Stimulated activated naive CD8-positive, alpha-beta T cell treated with anti-CD3 and anti-CD28 coated beads, Interleukin-15, Interleukin-2, amounts not matched to agents 100 U/mL and 50 U/mL, for 24 hours (primary cell): ENCODE measurements at places on chromosomes 3 and 15.

DNA sequence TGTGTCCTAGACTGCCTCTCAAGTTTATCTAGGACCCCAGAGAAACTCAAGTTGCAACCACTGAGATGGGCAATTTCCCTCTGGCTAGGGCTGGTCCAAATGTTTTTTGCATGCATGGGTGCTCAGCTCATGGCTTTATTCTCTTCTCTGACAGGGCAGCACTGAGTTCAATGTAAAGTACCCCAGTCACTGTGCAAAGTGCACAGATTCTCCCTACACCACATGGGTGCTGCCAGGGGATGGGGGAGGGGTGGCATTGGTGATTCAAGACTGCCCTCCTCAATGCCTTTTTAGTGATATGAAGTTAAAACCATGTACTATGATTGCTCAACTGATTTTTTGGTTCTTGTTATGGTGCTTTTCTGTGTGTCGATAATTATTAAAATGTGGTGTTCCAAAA, 14.8 kb upstream of the RAD51 start:
- DNase-seq: no peak

DNA sequence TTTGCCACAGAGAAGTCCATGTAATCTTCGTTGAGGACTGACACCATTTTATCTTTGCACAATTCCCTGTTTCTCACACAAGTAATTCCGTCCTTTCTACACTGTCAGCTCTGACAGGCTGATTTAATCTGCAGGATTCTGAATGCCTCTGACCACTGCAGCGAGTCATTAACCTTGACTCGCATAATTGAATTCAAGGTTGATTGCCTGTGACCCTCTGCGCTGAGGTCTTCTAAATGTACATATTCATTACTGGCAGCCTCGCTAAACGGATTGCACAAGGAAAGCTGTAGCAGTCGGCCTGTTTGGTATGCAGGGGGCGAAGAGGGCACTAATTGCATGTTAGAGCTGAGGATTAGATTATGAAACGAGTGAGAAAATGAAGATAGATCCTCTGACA, 147.8 kb downstream of the SHOX2 start:
- DNase-seq: no peak

DNA sequence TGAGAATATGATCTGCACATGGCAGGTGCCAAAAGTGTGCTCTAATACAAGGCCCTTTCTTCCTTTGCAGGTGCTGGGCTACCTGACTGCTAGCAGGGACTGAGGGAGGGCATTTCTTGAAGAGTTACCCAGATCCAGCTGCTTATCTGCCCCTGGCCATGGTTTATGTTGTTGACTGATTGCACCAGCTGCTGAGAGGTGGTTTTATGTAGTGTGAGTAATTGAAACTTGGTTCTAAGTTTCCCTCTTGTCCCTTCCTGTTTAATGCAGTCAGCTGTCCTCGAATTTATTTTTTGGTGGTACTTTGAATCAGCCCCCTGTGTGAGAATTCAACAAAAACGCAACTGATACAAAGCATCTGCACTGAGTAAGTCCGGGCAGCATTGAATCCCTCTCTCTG, 288.3 kb upstream of the C2CD4B start:
- no peak for DNase-seq

DNA sequence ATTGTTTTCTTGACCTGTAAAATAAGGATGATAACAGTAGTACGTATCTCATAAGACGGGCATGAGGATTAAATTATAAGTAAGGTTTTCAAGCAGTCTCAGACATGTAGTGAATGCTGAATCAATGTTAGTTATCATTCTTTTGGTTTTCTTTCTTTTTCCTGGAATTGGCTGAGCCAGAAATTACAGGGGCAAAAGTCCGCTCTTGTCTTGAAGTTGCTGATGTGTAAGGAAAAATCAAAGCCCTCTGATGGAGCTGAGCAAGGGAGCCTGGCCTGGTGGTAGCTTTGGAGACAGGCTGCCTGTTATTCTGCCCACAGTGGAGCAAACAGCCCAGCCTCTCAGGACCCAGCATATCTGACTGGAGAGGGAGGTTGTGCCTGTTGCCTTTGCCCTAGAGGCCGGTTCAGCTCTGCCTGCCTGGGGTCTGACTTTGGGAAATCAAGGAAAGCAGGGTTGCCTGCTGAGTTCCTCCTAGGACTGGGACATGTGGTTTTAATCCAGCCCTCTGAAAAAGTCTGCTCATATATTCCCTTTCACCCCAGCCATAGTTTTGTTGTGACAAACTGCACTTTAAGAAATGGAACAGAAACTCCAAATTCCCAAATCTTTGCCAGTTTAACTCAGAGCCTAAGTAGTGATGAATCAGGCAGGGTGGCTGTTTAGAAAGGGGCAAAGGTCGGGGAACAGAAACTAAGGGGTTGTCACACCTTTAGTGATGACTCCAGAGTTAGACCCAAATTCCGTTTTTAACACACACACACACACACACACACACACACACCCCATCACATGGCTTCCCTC, 40.1 kb downstream of the GASK1A start:
- DNase-seq: no peak

- no peak for DNase-seq
Observed at GRCh38 chr3:105728771-105729312, 140.0 kb downstream of the CBLB start.

DNA sequence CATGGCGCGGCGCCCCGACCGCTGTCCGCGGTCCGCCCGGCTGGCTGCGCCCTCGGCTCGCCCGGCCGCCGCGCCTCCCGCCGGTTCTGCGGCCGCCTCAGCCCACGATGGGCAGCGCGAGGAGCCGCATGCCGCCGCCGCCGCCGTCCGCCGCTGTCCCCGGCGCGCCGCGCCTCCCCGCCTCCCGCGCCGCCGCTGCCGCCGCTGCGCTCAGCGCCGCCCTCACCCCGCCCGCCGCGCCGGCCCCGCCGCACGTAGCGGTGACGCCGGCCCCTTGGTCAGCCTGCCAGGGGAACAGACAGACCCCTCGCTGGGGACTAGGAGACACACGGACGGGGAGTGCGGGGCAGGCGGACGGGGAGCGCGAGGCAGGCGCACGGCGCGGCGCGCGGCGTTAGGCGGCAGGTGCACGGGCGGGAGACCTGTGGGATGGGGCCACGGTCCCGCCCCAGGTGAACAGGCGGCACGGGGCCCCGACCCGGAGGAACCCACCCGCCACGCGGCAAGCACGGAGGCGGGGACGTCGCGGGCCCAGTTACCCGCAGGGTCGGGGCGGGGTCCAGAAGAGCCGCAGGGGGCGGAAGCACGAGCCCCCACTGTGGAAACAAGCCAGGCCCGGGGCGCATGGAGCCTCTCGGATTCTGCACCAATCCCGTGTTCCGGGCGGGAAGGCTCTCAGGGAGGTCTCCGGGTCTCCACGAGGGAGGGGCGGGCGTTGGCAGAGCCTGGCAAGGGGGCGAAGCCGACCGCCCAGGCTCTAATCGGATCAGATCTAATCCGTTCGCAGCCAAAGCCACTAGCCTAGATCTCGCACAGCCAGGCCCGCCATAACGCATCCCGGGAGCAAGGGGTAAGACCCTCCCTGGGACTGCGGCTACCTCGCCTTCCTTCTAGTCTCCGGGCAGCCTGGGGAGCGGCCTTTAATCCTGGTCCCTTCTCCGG, at the start of gene CSPG5:
Gene CSPG5, minus strand, starts transcription at position 175 of the 942 bp plus-strand sequence. Its CDS starts 172 bp downstream, at position 3.
- peak; percentile 44 for DNase-seq

- DNase-seq: no peak
Observed at GRCh38 chr3:194482196-194482593, 4.6 kb downstream of the ATP13A3 start.

GRCh38 chr15:28110481-28110881, 11.4 kb upstream of the OCA2 start:
- no peak for DNase-seq

DNA sequence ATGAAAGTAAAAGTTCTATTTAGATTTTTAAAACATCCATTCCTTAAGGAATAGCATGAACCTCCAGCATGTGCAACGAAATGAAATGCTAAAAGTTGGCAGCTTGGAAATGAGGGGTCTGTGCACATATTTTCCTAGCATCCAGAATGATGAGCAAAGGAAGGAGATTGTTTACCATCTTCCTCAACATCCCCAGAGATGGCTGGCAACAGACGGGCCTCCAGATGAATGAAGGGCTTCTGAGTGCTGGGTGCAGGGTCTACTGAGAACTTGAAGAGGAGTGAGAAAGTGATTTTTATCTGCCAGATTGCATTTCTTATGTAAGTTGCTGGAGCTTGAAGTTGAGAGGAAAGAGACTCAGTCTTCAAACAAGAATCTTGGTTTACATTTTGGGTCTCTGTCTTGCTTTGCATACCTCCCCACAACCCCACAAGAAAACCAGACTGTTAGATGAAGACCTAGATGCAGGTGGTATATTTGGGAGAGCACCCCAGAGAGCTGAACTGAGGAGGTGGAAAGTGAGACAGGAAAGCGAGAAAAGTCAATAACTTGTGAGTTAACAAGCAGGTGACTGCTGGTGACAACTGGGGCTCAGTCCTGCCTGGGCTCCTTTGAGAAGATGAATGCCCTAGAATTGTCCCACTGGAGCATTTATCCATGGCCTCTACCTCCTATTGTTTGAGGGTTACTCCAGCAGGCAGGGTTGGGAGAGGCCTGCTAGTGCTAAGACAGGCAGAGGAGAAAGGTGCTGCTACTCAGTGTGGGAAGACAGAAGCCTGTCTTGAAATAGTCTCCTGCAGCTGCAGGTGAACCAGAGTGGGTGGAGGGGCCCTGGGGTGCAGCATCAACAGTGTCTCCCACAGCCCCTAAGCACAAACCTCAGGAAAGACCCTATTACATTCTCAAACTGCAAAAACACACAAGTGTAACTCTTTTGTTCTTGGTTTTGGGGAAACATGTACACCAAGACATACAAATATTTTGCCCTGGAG, 10.5 kb upstream of the CCK start:
- no peak for DNase-seq

DNA sequence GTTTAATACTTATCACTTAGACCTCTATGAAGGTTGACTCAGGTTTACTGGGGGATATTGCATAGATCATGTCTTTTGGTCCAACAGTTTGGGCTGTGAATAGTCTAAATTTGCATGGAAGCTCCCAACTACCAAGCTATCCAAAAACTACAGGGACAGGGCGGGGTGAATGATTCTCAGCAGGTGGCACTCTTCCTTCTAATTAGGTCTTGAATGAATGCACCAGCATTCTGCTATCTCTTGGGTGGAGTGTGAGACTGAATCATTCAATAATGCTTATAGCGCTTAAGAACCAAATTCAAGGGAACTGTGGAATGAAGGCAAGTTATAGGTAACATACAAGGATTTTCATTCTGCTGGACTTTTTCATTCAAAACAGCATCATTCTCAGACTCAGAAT, 346.3 kb downstream of the TIGIT start:
- no peak for DNase-seq

DNA sequence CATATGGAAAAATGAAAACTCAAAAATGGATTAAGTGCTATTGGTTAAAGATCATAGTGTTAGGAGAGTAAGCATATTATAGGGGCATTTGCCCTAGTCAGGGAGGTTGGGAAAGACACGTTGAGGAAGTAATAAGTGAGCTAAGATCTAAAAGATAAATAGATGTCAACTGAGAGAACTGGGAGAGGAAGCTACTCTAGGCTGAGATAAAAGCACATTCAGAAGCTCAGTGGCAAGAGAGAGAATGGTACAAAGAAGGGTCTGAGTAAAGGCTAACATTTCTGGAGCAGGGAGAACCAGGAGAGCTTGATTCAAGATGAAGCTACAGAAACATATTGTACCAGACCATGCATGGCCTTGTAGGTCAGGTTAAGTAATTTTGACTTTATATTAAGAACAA, 63.9 kb downstream of the TRPC1 start:
- no peak for DNase-seq

DNA sequence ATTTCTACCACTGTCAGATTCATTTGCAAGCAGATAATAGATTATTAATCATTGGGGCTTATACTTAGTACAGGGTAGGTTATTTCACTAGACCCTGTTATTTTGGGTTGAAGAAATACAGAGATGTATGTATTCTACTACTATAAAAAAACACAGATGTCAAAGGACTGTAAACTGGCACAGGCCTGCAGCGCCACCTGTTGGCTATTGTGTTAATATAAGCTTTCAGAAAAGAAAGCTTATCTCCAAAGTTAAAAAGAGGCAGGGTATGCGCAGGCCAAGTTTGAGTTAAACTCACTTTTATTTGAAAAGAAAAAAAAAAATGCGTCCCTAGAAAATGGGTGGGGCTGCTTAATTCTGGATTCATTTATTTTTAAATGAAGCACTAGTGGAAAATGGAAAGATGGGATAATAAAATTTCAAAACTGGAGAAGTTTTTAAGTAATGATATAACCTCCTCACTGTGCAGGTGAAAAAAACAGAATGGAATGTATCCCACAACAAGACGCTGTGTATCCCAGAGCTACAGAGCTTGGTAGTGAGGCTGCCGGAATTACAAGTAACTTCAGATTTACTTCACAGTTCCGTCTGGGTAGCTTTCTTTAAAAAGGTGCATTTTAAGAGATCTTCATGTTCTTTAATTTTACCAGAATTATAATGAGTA, 407.2 kb upstream of the TGFBR2 start:
- DNase-seq: peak; percentile 77

- no peak for DNase-seq
Observed at GRCh38 chr15:48751595-48751994, 59.3 kb downstream of the CEP152 start.

GRCh38 chr3:51354731-51355615, 30.1 kb upstream of the MANF start:
- no peak for DNase-seq

GRCh38 chr3:24060055-24060454, 115.0 kb downstream of the NR1D2 start:
- DNase-seq: no peak

DNA sequence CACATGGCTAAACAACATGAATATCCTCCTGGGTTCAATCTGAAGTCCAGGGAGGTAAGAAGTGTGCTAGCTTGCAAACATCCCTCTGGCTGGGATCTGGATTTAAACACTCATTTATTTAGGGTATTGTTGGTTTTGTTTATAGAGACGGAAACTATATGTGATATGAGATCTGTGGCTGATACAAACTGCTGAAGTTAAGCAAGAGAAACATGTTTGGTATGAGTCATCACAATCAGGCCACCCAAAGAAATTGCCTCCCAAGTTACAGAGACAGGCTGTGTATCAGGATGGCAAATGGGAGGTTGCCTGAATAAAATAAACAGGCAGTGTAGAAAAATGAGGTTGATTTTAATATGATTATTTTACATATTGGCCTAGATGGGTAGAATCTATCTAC, 562.1 kb downstream of the IGSF11 start:
- no peak for DNase-seq

- DNase-seq: peak; percentile 42
Observed at GRCh38 chr3:111547631-111548030, 5.6 kb downstream of the CD96 start.
